ENCODE measurements at places on chromosomes 11 and 22.

DNA sequence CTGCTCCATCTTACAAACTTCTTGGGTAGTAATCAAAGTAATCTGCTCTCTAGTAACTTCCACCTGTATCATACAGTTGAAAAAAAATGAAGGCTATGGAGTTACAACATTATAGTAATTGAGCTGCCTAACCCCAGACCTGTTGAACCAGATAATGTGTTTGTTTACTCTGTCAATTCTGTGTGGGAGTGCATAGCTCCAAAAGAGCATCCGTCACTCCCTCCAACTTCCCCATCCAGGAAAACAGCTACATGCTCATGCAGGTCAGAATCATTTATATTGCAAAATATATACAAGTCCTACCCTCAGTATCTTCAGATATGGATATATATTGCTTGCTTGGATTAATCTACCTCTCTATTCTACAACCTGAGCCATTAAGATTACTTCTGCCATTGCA is 244.0 kb upstream of the ANO5 start:
- no peak for DNase-seq

- DNase-seq, result no peak
These were observed 3.6 kb upstream of the MRGPRG start for GRCh38 chr11:3222003-3222855.

DNA sequence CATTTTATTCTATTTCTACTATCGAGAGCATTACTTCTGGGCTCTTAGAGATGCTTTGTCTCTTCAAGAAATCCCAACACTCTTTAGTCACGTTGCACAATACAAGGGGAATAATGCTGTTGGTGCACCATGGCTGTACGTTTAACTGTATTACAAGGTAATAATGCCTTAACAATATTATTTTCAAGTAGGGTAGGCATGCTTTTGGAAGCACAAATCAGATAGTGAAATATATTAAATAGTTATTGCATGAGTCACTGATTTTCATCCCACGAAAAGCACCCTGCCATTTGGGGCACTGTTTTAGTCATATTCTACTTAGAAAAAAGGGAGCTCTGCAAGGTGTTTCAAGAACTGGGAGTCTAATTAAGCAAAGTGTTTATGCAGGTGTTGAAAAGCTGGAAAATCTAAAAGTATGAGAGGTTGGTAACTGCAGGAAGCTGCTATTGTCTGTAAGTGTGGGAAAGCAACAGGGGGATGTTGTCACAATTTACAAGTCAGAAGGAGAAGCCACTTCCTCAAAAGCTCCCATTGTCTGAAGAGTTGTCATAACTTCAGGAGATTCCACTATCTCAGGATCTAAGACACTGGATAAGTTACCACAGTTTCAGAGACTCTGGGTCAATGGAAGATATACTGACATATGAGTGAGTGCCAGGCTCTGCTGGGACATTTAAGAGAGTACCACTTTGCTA is 218.2 kb downstream of the JRKL start:
- DNase-seq, result no peak

DNA sequence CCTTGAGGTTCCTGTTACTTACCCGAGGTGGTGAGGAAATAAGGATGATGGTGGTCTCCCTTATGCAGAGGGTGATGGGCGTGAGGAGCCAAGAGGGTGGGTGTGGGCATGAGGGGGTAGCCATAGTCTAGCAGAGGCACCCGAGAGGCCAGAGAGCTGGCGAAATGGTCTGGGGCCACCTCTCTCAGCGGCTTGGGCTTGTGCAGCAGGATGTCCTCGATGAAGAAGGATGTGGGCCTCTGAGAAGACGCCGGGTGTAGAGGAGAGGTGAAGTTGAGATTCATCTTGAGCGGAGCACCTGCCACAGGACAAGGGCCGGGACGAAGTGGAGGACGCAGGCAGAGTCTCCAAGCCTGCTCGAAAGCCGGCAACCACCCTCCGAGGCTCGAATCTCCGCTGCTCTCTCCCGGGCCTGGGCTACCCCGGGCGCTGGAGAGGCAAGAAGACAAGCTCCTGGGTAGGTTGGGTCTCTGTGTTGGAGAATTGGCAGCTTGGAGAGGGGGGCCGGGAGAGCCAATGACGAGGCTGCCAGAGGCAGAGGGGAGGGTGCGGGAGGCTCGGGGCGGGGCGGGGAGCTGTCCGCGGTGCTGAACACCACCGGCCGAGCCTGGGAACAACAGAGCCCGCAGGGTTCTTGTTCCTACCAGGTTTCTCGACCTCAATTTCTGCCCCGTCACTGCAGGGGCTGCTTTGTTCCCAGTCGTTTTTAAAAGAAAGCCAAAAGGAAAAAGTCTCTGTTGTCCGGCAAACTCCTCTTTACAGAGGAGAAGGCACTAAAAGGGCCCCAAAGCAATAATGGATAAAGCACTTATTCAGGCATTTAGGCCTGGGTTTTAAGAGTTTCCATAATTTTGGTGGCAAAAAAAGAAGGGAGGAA is at the start of gene BSX:
Gene BSX, minus strand, starts transcription at position 447 of the 877 bp plus-strand sequence. Its CDS starts 163 bp downstream, at position 284.
- peak; percentile 14 for DNase-seq

DNA sequence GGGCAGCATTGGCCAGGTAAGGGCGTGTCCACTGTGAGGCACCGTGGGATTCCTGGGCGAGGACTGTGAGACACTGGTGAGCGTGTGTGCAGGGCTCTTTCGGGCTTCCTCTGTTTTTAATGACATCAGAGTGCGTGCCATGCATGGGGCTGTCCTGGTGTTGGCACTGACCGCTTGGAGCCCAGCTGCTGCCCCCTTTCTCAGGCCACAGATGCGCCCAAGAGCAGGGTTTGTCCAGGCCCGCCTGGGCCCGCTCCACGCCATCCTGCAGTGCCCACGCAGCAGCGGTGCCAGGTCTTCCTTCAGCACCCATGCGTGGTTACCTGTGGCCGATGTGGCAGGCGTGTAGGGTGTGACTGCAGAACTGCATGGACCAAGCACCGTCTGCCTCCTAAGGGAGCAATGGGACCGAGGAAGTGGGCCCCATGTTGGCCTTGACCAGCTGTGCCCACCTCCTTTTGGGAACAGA is 72.3 kb upstream of the SEPTIN5 start:
- DNase-seq, result no peak

DNA sequence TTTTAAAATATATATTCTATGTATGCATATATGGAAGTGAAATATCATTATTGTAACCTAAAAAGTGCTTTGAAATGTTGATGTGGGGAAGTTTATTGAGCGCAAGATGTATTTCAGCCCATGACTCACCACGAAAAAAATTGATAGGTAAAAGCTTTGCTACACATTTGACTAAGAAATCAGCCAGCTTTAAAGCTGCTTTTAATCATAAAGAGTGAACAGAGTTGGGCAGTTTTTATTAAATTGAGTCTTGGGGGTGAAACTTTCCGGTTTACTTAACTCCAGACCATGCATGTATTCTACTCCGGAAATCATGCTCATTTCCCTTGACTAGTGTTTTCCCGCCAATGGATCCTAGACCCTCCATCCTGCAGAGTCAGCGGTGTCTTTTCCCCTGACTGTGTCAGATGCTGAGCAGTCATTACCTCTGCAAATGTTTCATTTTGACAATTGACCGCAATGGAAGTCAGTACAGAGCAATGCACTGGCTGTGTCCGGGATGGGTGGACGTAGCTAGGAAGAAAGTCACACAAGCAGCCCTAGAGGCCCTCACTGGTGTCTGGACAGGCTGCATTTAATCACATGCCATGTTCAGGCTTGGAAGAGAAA is 47.2 kb upstream of the MPEG1 start:
- DNase-seq, result no peak

GRCh38 chr22:43535741-43536140 is 123.9 kb downstream of the MPPED1 start:
- DNase-seq, result no peak

DNA sequence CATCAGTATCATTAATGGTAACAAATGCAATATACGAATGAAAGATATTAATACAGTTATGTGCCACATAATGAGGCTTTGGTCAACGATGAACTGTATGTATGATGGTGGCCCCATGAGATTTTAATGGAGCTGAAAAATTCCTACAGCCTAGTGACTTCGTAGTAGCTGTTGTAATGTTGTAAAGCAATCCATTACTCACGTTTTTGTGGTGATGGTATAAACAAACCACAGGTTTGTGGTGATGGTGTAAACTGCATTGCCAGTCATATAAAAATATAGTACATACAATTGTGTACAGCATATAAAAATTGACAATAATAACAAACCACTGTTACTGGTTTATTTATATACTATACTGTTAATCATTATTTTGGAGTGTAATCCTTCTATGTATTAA is 27.4 kb upstream of the GRIA4 start:
- DNase-seq, result no peak

DNA sequence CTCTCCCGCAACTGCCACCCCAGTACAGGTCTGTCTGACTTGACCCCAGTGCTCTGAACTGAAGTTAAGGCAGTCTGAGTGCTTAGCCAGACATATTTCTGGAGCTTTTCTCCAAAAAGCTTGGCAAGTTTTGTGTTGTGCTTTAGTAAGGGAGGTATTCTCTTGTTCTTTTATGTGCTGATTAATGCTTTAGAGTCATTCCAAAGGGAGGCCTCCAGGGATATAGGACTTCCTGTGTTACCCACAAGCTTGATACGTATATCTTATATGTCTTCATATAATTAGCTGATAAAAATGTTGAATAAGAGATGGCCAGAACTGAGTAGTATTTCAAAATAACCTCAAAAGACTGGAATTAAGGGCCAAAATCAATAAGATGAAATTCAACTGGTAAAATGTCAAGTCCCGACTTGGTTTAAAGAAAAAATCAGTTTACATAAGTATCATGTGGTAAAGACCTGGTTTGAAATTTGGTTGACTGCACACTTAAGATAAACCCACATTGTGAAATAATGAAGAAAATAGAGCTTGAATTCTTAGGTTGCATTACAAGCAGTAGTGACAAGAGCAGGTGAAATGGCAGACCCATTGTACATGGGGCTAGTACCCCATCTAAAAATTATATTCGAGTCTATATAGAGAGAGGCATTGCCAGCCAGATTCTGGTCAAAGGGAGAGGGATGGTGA is 226.9 kb downstream of the SNX19 start:
- no peak for DNase-seq

DNA sequence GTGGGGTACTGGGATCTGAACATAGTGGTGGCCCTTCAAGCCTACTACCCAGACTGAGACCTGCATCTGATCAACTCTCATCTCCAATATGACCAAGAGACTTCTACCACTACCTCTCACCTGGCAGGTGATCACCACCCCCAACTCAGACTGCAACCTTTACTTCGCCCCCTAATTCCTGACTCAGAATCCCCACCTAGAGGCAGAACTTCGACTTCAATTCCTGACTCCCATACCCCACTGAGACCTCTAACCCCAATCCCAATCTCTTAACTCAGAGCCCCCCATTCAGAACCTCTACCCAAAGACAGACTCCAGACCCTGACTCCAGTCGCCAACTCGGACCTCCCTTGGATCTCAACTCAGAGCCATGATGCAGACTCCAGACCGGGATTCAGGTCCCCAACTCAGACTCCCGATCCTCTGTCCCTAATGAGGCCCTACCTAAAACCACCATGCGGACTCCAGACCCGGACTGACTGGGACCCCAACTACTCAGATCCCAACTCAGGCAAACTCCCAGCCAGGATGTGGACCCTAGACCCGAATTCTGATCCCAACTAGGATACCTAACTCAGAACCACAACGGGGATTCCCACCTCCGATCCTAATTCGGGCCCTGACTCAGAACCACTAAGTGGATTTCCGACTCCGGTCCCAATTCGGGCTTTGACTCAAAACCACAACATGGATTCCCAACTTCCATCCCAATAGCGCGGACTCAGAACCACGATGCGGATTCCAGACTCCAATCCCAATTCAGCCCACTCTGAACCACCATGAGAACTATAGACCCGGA is 1.2 kb downstream of the KCNQ1OT1 start:
- no peak for DNase-seq

- DNase-seq, result peak; percentile 56
These were observed 17.7 kb upstream of the THRSP start for GRCh38 chr11:78045851-78046485.

DNA sequence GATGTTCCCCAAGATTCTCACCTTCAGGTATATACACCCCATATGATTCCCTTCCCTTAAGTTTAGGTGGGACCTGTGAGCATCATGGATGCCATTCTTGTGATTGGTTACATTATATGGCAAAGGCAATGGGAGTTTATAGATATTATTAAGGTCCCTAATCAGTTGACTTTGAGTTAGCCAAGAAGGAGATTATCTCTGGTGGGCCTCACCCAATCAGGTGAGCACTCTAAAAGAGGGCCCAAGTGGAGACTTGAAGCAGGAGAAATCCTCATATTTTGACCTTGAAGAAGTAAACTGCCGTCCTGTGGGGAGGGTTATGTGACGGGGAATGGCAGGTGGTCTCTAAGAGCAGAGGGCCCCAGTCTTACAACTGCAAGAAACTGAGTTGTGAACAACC is 94.2 kb downstream of the HSD17B12 start:
- no peak for DNase-seq

GRCh38 chr22:26259510-26259909 is 90.2 kb downstream of the SEZ6L start:
- DNase-seq, result no peak

- DNase-seq, result no peak
These were observed 49.8 kb downstream of the OSBPL5 start for GRCh38 chr11:3115321-3115720.

GRCh38 chr22:19127329-19128008 is 3.6 kb upstream of the TSSK2 start:
- DNase-seq, result no peak

- DNase-seq, result no peak
These were observed 93.4 kb downstream of the NTM start for GRCh38 chr11:131463649-131464425.

DNA sequence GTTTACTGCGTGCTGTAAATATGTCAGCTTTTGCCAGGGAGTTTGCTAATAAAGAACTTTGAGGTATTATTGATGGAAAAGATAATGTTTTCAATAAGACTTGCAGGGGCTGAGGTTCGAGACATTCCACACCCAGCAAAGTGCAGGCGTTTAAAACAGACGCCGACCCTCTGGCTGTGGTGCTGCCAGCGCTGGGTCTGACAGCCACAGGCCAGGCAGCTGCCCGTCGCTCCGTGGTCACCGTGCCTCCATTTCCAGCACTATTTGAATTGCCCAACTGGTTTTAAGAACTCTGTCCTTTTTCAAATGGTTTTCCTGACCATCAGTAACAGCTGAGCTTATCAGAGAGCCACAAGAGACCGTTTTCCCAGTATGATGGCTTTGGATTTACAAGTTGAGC is 28.1 kb upstream of the ALX4 start:
- DNase-seq, result no peak

GRCh38 chr22:31637891-31638618 is 24.0 kb downstream of the PISD start:
- no peak for DNase-seq

DNA sequence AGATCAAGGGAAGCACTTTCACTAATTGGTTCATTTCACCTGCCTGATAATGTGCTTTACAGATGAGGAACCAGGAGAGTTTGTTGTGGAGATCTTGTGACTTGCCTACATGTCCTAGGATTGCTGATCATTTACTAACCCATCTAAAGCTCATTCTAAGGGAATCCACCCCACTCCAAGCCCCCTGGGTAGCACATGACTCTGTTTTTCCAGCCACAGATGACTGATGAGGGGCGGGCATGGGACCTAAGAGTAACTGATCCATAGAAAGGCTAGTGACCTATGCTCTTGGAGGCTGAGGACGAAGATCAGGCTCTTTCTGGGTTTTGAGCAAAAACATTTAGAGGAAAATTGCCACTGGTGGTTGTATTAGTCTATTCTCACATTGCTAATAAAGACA is 378.1 kb downstream of the CADM1 start:
- no peak for DNase-seq

- DNase-seq, result no peak
These were observed 447.5 kb downstream of the BUD13 start for GRCh38 chr11:116325247-116325646.

- no peak for DNase-seq
These were observed 1.8 kb downstream of the GAS2 start for GRCh38 chr11:22668005-22668796.

GRCh38 chr11:26742966-26743365 is 21.1 kb upstream of the SLC5A12 start:
- DNase-seq, result no peak

Data from effector memory CD4-positive, alpha-beta T cell (primary cell).